ENCODE measurements at places on chromosomes 4 and X.
A peak's percentile ranks its signal among the peaks of the same experiment; 100 is the strongest.

DNA sequence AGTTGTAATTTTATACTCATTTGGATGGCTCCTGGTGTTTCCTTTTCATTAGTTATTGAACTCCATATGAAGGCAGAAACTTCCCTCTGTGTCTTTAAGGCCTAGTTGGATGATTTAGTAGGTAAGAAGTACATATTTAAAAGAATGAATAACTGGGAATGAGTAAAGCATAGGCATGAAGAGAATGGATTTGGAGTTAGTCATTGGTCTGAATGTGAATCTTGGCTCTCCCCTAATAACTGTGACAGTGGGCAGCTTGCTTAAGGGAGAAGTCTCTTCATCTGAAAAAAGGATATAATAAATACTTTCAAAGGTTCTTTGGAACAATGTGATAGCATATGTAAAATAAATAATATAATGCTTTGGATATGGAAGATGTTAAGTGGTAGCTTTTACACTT, 13.2 kb downstream of the SNX25 start:
- no peak for DNase-seq

DNA sequence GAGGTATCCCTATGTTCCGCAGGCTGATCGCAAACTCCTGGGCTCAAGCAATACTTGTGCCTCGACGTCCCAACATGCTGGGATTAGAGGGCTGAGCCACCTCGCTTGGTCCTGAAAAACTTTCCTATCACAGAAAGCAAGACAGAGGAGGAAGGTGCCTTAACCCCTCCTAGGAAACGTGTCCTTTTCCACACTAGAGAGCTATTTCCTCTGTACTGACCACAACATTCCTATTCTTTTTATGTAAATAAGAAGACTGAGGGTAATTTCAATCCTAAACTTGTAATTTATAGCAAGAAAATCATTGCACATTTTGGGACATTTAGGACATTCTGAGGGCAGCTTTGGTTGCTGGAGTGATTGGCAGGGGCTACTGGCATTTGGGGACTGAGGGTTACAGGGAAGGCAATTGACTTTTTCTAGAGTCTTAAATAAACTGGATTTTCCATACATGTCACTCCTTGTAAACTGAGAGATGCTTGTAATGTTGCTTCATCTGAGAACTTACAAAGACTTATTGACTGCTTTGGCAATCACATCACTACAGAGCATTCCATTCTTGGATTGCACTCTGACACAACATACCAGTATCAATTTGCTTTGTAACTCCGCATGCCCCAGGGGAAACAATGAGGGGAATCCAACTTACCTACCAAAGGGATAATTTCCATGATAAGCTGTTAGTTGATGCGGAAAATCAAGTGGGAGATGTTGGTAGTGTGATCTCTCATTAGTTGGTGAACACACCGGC, 15.6 kb downstream of the XAGE3 start:
- DNase-seq: no peak

- DNase-seq: peak; percentile 0
Observed at GRCh38 chrX:30888526-30889146, 418 bp downstream of the TAB3 start.

GRCh38 chr4:77123411-77123810, 33.6 kb upstream of the CCNG2 start:
- no peak for DNase-seq

DNA sequence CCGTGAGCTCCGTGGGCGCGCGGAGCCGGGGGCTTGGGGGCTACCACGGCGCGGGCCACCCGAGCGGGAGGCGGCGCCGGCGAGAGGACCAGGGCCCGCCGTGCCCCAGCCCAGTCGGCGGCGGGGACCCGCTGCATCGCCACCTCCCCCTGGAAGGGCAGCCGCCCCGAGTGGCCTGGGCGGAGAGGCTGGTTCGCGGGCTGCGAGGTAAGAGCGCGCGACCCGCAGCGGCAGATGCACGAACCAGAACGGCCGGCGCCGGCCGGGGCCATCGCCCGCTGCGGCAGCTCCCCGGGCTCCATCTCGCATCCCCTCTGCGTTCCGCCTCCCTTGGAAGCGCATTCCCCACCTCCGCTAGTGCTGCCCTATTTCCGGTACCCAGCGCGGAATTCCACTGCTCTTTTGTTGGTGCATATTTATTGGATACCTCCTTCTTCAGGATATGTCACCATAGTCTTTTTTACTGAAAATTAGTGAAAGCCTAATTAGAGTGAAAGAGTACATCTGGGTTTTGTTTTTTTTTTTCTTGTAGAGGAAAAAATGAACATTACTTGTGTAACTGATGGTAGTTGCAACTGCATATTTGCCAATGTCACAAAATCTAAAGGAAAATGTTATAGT, 797 bp downstream of the PKD2 start:
- peak; percentile 40 for DNase-seq

DNA sequence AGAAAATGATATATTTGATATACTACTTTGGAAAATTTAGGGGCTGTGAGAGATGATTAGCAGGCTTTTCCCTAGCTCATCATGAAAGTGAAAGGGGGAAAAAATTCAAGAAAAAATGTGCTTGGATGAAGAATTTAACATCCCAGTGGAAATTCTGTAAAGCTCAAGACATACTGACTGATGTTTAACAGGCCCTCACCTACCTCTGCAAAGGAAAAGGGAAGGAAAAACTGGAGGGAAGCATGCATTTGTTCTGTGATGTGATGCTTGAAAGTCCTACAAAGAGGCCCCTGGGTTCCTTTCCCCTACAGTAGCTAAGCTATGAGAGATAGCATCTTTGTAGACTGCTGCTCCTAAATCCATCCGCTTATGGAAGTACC, 364.1 kb downstream of the PDGFC start:
- DNase-seq: no peak

- no peak for DNase-seq
Observed at GRCh38 chrX:120244395-120244734, 6.2 kb upstream of the ZBTB33 start.

GRCh38 chrX:66638591-66639500, at the start of gene EDA2R:
Gene EDA2R (minus strand): TSS chrX:66639078. CDS start chrX:66616020, 23,058 bp downstream.
- DNase-seq: peak; percentile 13

DNA sequence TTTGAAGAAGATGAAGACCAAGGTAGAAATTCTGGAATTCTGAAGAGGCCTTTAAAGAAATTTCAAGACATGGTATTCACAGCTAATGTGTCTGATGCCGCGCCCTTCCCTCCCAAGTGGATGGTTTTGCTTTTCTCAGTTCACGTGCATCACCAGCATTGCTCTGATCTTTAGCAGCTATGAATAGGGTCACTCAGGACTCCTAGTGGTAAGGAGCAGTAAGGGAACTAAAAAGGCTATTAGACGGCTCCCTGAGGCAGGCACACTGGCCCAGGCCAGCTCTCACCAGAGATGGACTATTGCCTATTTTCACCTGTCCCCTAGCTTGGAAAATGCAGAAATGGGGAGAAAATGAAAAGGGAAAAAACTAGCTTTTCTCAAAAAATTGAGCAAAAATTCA, 447.5 kb upstream of the RASGEF1B start:
- peak; percentile 6 for DNase-seq

DNA sequence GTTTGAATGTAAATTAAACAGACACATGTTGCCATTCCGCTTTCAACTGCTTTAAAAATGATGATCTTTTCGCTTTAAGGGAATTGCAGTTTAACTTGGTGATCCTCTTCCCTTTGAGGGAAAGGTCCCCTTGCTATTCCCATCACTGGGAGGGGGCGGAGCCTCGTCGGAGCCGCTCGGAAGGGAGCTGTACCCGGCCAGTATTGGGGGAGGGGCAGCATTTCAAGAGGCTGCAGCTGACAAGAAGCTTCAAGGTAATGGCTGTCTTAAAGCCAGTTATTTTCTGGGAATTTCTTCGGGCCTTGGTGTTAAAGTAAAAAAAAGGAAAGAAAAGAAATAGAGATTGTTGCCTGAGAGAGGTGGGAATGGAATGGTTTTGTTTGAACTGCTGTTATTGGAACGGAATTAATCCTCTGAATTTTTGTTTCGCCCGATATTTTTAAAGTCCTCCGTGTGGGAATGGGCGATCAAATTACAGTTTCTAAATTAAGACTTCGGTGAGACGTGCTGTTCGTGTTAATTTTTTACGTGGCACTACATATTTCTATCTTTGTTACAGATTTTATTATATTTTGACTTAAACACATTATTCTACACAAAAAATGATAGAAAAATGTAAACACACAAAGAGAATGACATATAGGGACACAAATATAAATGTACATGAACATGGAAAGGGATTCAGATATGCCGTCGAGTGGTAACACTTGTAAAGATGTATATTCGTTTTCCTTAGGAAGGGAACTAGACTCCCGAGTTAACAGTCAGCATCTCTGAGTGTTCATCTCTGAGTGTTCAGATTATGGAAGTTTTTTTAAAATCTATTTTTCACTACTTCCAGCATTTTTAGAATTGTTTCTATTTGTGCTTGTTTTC, 9.2 kb downstream of the PWWP3B start:
- no peak for DNase-seq

DNA sequence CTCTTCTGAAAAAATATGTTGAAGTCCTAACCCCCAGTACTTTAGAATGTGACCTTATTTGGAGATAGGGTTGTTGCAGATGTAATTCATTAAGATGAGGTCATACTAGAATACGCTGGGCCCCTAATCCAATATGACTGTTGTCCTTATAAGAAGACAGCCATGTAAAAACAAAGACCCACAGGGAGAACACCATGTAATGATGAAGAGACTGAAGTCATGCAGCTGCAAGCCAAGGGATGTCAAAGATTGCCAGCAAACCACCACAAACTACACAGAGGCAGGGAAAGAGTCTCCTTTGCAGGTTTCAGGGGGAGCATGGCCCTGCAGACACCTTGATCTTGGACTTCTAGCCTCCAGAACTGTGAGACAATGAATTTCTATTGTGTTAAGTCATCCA, 37.4 kb downstream of the CXorf58 start:
- no peak for DNase-seq

GRCh38 chrX:52346174-52347165, 22.4 kb upstream of the XAGE2 start:
- no peak for DNase-seq

DNA sequence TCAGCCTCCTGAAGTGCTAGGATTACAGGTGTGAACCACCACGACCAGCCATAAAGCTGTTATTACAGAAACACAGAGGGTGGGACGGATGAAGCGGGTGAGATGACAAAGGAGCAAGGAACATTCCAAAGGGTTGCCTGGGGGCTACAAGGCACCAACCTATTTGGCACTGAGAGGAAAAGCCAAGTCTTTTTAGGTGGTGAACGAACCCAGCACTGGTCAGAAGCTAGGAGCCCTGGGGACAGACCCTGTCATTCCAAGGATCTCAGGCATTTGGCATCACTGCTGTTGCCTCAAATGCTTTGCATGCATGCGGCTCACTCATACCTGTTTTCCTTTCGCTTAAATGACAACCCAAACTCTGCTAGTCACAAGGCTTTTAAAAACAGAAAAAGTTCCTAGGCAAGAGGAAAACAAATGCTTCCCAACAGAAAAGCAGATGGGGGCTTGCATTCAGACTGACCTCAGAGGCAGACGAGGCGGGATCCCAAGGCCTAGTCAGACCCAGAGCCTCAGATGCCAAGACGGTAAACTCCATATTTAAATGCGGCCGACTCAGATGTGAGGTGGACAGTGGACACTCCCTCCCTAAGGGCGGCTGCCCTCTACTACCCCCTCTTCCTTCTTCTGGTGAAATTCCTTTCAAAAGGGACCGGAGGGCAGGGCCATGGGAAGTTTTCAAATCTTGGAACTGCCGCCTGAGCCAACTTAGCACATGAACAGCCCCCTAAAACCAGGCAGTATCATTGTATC, 4.5 kb downstream of the MAP7D2 start:
- DNase-seq: no peak

DNA sequence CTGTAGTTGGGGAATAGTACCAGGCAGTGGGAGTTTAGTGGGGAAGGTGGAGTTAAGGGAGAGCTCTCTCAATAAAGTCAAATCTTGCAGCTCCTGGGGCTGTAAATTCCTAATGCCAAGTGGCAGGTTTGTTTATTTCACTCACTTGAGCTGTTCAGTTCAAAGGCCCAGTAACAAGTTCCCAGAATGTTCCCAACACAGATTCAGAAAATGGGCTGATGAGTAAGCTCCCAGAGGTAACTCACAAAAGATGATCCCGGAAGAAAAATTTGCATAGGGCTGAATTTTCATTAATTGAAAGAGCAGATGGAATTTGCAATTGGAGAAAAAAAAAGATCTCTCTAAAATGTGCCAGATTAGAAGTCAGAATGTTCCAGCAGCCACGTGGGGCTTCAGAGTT, 286.2 kb downstream of the EVC2 start:
- no peak for DNase-seq

DNA sequence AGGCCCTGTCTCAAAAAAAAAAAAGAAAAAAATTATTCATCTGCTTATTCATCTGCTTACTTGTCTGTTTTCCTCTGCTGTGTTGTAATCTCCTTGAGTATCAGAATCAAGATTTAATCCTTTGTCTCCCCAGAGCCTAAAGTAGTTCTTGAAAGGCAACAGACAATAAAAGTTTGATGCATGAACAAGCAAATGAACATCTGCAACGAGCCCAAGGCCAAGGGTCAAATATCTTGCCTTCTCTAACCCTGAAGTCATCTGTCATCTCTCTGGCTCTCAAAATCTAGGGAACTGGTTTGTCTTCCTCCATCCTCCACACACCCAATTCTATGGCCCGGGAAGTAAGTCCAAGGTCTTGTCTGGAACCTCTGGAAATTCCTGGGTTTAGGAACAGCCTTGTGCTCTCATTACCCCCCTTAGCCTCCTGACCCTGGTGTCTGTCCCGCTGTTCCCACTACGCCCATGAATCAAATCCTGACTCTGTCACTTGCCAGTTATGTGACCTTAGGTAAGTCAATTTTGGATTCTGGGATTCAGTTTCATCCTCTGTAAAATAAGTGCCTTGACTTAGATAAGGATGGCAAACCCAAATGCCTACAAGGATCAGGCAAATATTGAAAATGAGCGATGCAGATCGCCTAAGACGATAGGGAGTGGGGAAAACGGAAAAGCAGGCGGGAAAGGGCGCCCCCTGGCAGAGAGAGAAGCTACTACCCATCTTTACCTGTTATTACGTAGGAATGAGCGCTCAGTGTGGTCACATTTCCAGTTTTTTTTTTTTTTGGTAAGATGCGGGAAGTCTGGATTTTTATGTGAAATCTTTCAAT, 102.7 kb upstream of the DHX15 start:
- no peak for DNase-seq

DNA sequence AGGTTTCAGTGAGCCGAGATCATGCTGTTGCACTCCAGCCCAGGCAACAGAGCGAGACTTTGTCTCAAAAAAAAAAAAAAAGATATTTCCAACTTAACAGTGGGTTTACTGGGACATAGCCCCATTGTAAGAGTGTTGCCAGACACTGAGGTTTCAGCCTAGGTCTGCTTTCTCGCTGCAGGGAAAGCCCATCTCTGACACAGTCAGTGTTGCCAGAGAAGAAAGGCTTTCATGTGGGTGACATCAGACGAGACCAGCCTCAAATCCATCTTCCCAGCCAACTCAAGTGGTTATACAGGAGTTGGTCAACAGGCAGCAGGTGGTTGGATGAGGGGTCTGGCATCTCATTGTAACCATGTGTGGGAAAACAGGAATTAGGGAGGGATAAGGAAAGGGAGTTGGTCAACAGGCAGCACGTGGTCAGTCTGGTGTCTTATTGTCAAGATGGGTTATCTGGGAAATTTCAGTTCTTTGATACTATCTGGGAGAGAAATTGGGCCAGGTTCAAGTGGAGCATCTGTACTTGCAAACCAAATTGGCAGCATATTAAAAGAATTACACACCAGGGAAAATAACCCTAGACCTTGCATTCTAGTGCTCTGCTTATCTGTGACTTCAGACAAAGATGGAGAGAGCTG, 41.1 kb downstream of the NELFA start:
- no peak for DNase-seq

GRCh38 chr4:40587826-40588225, 41.8 kb downstream of the RBM47 start:
- no peak for DNase-seq

- no peak for DNase-seq
Observed at GRCh38 chr4:4867375-4868039, 8.0 kb downstream of the MSX1 start.

- DNase-seq: no peak
Observed at GRCh38 chr4:121838136-121838535, 14.5 kb upstream of the CCNA2 start.

All from GM19239 (cell line).